ENCODE measurements at places on chromosomes 13 and 19.

DNA sequence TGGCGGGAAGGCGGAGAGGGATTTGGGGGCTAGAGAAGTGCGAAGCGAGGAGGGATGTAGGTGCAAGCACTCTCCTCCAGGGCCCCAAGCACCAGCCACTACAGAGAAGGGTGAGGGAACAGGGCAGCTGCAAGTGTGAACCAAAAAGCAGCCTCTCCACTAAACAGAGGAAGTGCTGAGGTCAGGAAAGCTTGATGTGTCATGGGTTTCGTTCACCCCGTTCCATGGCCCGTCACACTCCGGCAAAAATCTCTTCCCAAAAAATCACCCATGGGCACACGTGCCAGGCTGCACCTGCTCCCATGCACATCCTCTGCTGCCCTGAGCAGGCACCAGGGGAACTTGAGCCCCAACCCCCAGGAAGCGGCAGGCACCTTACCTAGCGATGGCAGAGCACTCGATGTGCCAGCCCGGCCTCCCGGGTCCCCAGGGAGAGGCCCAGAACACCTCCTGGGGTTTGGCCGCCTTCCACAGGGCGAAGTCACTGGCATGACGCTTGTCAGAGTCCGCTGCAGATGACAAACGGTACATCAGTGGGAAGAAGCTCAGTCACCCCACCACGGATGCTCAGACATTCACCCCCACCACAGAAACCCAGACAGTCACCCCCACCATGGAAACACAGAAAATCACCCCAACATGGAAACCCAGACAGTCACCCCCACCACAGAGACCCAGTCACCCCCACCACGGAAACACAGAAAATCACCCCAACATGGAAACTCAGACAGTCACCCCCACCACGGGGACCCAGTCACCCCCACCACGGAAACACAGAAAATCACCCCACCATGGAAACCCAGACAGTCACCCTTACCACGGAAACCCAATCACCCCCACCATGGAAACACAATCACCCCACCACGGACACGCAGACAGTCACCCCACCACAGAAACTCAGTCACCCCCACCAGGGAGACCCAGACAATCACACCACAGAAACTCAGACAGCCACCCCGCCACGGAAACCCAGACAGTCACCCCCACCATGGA is 29.0 kb downstream of the CARS2 start:
- DNase-seq: no peak

GRCh38 chr13:57824121-57824520 is 192.6 kb downstream of the PCDH17 start:
- no peak for DNase-seq

DNA sequence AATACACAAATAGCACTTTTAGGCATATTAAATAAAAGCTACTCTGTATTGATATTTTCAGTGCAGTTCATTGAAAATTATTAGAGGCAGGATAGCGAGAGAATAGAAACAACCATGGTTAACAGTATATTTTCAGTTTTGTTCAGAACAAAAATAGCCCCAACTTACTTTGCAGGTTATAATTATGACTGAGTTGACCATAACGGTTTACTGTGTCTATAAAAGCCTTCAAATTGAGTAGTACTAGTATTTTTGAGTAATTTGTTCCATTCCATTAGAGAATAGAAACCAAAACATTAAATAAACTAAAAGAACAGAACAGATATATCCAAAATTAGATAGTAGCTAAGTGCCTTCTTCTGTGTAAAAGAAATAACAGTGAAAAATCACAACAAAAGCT is 1108.4 kb upstream of the PCDH20 start:
- no peak for DNase-seq

- DNase-seq: peak; percentile 40
Measured at GRCh38 chr13:97976610-97977521, 23.4 kb downstream of the IPO5 start.

- no peak for DNase-seq
Measured at GRCh38 chr19:6032381-6032780, 54.4 kb upstream of the RANBP3 start.

GRCh38 chr13:39044536-39044935 is 6.3 kb downstream of the NHLRC3 start:
- no peak for DNase-seq

- no peak for DNase-seq
Measured at GRCh38 chr19:2100719-2101061, 4.0 kb downstream of the IZUMO4 start.

DNA sequence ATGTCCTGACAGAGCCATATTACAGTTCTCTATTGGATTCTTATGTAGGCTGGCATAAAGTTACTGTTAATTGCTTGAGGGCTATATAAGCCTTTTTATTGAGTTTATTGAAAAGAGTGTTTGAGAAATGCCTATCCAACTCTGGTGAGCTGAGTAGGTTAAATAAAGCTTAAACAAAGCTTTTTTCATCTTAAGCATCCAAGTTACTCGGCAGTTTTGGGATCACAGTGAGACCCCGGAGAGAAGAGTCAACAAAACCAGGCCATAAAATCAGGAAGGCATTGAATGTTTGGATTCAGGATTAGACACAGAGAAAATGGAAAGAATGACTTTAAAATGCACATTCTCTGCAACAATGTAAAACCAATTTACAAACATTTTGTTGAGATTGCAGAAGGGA is 588.5 kb downstream of the DACH1 start:
- DNase-seq: peak; percentile 36

- DNase-seq: no peak
Measured at GRCh38 chr13:22332416-22332815, 661.5 kb downstream of the FGF9 start.

GRCh38 chr19:46787331-46788261 is 798 bp downstream of the SLC1A5 start:
- DNase-seq: peak; percentile 46

DNA sequence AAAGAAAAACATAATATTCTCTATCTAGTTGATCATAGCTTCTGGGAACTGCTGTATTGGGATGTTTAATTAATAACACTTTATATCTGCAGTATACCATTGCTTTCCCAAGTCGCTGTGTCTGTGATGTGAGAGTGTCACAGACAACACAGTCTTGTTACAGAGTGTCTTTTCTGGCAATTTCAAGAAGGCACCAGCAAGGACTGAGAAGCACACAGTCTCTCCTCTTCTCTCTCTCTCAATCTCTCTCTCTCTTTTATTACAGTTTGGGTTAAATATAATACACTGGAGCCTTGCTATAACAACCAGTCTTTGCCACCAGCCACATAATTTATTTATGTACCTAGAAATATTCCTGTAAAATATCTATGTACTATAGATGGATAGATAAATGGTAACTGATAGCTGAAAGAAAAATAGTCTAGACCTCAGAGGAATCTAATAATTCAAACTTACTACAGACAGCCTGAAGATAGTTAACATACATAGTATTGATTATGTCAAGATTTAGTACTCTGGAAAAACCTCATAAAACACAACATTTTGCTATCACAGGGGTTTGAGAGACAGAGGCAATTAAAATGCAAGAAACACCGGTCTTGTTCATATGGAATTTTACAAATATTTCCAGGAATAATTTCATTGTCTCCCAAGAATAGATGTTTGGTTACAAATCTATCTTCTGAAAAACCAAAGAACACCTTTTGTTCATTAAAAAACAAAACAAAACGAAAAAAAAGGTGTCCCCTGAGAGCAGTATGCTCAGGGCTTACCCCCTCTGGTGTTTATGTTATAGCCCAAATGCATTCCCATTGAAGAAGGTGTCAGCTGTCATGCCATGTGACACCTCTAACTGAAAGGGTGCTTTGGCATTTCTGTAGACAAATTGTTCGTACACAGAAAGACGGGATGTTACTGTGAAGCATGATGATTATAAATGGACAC is 507.8 kb downstream of the TBC1D4 start:
- DNase-seq: peak; percentile 56

DNA sequence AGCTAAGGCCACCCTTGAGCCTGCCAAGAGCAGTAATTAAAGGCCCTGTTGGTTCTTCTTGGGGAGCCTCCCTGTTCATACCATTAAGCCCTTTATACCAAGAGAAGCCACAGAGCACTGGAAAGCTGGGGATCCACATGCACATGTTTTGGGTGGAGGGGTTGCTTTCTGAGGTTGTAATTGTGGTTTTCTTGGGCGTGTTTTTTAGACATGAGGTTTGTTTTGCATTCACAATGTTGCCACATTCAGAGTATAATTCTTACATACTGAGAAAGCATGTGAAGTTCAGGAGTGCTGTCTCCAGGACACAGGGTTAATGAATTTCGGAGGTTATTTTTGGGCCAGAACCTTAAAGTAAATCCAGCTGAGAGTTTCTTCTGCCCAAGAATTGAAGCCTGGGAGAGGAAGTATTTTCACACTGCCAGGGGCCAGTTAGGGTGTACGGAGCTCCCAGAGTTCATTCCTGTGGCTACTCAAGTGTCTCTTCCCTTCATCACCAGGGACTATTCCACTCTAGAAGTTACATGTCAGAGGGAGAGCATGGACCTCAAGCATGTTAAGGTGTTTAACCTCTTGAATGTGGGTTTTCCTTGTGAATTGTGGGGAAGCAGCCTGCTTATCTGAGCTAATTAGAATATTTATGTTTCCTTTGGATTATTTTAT is 37.0 kb downstream of the ZNF136 start:
- no peak for DNase-seq

DNA sequence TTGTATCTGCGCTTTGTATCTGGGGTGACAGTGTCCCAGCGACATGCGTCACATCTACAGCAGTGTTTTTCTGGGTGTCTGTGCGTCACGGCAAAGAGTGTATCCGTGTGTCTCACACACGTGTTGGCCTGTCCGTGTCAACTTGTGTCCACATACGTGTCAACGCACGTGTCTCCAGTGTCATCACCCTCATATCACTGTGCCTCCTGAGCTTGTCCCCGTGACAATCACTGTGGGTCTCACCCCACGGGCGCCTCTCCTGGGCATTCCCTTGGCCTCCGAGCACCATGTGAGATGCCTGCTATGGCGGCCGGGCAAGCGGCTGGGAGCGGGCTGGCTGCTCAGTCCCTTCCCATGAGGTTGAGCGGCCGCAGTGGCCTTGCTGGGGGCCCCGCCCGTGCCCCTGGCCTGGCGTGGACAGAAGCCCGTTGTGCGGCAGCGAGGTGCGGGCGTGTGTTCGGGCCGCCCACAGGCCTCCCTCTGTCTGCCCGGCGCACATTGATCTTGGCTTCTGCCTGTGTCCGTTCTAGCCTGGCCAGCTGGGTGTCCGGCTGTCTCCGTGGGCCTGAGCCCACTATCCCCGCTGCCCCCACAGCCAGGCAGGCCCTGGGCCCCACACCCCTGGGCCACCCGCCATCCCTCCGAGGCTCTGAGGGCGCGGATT is 6.4 kb downstream of the NFIX start:
- DNase-seq: no peak

GRCh38 chr19:31717269-31717923 is 368.2 kb upstream of the TSHZ3 start:
- DNase-seq: no peak

- no peak for DNase-seq
Measured at GRCh38 chr19:34493649-34494044, 12.1 kb downstream of the WTIP start.

DNA sequence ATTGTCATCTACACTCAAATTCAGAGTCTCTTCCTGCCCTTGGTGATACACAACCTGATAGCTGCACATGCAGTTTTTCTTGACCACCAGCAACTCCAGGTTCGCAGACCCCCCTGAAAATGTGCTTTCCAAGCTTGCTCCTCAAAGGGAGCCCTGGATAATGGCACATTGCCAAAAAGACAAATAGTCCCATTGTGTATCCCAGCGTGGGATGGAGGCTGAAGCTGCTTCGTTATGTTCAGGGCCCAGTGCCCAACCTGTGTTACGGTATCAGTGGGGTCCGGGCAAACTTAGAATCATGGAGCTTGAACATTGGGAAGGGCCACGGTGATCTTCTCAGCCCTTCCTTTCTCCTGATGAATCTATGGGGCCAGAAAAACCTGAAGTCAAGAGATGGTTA is 173.0 kb downstream of the TEX29 start:
- DNase-seq: no peak

- no peak for DNase-seq
Measured at GRCh38 chr19:13025819-13026456, 30.7 kb downstream of the NFIX start.

- no peak for DNase-seq
Measured at GRCh38 chr13:20354722-20355121, 122.6 kb upstream of the GJB6 start.

DNA sequence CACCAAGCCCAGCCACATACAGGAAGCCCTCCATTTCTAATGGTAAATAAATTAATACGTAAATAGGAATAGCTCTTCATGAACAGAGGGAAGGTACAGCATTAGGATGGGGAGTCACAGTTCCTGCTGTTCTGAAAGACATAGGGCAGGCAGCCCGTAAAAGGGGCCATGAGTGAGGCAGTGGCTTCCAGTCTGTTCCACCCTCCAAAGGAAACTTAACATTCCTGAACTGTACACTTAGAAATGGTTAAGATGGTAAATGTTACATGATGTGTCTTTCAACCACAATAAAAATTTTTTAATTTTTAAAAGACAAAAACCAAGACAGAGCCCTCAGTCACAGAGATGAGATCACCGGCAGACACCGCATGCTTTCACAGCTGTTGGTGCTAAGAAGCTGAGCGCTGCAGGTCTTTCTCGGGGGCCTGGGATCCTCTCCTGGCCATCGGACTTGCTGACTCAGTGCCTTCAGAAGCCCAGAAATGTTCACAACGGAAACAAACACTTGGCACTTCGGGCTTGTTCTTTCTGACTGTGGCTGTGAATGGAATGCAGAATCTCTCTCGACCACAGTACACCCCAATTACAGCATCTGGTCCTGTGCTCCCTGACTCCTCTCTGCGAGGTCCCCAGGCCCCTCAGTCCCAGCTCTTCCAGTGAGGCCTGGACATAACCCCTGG is 36.4 kb downstream of the EPS15L1 start:
- DNase-seq: no peak

DNA sequence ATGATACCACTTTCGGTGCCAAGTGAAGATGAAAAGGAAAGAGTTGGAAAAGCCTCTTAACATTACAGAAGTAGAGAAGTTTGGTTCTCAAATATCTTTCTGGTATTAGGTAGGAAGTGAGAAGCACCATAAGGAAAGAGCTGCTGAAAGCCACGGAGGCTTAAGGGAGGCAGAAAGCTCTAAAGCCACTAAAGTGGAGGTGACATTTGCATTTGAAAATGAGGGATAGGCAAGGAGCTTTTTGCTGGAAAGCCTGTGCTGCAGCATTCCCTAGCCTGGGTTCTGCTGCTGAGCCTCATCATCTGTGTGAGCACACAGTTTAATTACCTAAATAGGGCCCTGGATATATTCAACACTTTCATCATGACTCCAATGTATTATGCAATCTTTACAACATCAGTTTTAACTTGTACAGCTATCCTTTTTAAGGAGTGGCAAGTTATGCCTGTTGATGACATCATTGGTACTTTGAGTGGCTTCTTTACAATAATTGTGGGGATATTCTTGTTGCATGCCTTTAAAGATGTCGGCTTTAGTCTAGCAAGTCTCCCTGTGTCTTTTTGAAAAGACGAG is 315.4 kb downstream of the RBM26 start:
- DNase-seq: no peak

- no peak for DNase-seq
Measured at GRCh38 chr19:14474827-14475226, 327 bp downstream of the PTGER1 start.

GRCh38 chr19:15863272-15863671 is 34.6 kb downstream of the CYP4F2 start:
- no peak for DNase-seq
